Epithelial cell of proximal tubule (primary cell): ENCODE measurements at places on chromosomes 7 and 10.

DNA sequence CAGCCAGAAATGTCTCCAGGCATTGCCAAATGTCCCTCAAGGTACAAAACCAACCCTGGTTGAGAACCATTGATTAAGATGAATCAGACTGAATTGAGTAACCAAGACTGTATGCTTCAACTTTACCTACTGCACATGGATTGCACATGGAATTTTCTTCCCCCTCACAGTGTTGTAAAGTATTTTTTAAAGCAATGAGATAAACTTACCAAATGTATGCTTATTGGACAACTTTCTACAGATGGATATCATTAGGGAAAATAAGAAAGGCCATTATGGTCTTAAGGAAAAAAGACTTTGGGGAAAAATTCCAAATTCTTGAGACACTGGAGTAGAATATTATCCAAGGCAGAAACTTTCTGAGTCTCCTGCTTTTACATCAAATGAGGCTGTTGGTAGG lies 20.9 kb upstream of the MTPN start:
- DNase-seq, result no peak

- no peak for DNase-seq
Observed at GRCh38 chr10:44567471-44567870, 182.6 kb upstream of the CXCL12 start.

- no peak for DNase-seq
Observed at GRCh38 chr7:116145245-116145852, 65.0 kb upstream of the TES start.

GRCh38 chr7:157370742-157371141 lies 33.9 kb downstream of the DNAJB6 start:
- no peak for DNase-seq

GRCh38 chr7:2425749-2426148 lies 22.3 kb downstream of the CHST12 start:
- no peak for DNase-seq

DNA sequence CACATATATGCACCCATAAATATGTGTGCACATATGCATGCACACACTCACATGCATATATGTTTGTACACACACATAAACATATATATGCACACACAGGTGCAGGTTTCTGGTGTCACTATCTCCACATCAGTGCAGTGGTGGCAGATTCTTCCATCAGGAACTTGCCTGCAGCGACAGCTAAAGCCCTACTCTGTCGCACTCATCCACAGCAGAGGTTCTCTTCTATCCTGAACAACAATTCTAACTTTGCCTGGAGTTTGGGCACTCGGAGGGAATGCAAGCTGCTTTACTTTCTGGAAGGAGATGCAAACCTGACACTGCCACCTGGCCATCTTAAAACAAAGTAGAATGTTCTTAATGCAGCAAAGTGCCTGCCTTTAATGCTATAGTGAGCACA lies 745.8 kb downstream of the GRID1 start:
- no peak for DNase-seq

DNA sequence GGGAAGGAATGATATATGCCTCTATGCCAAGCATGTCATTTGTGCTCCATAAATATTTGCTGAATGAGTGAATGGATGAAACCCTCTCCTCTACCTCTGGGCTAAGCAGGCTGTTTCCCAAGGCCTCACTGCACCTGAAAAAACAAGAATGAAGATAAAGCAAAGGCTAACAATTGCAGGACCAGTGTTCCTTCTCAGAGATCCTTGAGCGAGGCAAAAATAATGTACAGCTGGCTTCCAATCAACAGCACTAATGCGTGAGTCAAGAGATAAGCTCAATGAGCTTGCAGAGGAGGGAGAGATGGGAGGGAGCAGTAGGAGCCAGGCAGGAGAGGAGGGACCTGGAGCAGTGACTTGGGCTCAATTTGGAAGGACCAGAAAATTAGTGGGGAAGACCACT lies 144.5 kb upstream of the NFE2L3 start:
- no peak for DNase-seq

- DNase-seq, result no peak
Observed at GRCh38 chr7:30700941-30701340, 18.7 kb upstream of the CRHR2 start.
